MV-4-11 (cell line): ENCODE measurements at places on chromosomes 1 and 21.

DNA sequence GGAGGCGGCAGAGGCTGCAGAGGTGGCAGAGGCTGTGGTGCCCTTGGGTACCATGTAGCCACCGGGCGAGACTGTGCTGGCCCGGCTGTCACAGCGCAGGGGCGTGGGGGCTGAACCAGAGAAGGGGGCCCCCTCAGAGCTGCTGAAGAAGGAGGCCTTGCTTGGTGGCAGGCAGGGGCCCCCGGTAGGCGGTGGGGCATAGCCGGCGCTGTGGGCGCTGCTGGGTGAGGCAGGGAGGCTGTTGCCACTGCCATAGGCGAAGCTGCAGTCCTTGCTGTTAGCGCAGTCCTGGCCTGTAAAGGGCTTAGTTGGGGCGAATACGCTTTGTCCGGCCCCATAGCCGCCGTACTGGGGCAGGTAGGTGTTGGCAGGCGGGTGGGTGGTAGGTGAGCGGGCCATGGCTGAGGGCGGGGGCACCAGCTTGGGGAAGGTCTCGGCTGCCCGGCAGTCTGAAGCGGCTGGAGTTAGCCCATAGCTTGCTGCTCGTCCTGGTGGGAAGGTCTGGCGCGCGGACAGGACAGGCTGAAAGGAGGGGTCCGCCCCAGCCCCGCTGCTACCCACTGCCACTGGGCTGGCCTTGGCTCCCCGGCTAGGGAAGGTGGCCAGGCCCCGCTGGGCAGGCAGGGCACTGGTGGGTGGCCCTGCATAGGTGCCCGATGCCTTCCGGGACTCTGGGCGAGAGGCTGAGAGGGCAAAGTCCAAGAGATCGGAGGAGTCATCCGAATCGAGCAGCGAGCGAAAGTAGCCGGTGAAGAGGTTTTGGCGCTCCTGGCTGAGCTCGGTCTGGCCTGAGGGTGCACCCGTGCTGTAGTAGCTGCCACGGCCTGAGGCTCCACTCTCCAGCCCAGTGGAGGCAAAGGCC is 54.9 kb downstream of the AHDC1 start:
- no peak for DNase-seq

- no peak for DNase-seq
Measured at GRCh38 chr21:36985751-36986594, 19.5 kb upstream of the HLCS start.

DNA sequence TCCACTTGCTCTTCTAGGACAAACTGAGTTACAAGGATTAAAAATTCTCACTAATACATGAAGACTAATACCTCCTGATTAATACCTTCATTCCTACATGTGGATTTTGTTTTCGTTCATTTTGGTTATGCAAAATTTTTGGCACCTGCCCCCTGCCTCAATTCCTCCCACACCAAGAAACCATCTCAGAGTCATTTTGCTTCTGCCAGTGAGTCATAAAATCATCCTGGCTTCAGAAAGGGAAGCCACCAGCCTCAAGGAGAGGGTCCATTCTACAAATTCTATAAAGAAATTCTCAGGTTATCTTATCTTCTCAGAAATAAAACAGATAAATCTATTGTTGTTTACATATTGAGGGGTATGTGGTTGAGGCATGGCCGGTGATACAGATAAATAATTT is 103.2 kb upstream of the COA6 start:
- no peak for DNase-seq

DNA sequence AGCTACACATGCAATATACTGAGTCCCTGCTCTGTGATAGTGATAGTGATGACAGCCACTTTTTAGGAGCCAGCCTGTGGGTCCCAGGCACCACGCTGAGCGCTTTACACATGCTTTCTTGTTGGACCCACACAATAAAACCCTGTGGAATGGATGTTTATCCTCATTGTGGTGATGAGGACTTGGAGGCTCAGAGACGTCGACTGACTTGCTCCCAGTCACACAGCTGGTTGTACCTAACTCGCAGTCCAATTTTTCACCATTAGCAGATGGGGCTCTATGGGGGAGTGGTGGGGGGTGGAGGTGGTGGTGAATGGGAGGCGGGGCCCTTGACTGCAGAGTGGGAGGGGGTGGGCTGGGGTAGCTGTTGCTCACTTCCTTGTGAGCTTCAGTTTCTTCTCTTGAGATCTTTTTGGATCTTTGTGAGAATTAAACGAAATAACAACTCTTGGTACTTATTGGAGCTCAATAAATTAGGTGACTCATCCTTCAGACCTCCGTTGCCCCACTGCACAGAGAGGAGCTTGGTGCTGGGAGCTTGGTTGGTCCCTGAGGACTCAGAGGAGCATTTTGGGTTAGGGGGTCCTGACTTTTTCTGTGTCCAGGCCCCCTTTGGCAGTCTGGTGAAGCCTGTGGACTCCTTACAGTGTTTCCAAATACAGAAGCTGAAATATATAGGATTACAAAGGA is 61.8 kb upstream of the CD1D start:
- DNase-seq, result no peak

- DNase-seq, result no peak
Measured at GRCh38 chr1:10973552-10973951, 38.9 kb upstream of the TARDBP start.

- no peak for DNase-seq
Measured at GRCh38 chr1:2248127-2248826, 20.2 kb downstream of the SKI start.

DNA sequence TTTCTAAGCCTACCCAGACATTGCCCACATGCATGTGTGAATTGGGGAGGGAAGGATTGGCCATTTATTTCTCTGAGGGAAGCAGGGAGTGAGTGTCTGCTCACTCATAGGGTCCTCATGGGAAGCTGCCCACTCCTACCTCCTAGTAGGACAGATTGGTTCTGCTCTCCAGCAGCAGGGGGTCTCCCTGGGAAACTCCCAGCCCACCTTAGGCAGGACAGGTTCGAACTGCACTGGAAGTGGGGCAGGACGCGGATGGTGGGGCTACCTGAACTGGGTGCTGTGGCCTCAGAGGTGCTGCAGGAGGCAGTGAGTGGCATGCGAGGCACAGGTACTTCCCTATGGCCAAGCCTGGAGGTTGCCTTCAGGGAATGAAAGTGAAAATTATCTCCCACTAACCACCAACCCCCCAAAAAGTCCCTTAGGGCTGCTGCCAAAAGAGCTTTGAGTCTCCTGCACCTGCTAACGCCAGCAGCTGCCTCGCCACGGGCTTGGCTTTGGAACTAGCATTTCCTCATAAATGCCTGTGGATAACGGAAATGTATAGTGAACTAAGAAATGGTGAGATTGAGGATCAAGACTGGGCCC is 157.0 kb upstream of the COA6 start:
- no peak for DNase-seq

- no peak for DNase-seq
Measured at GRCh38 chr1:119359730-119360129, 8.9 kb upstream of the HAO2 start.

- DNase-seq, result peak; percentile 1
Measured at GRCh38 chr21:25360593-25360992, 246.7 kb downstream of the MRPL39 start.

DNA sequence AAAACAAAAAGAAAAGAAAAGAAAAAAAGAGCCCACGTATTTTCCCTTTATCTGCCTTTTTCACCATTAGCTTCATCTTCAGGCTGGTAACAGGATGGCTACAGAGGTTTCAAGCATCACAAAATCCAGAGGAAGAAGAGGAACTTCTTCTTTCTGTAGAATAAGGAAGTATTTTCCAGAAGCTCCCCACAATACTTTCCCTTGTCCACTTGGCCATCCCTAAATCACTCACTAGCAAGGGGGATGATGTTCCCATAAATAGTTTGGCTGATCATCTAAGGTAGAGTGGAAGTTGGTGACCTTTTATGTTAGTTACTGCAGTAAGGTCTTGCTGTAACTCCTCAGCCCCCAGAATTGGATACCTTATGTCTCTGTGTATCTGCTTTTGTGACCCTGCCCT is 45.1 kb upstream of the RNF11 start:
- DNase-seq, result peak; percentile 68

DNA sequence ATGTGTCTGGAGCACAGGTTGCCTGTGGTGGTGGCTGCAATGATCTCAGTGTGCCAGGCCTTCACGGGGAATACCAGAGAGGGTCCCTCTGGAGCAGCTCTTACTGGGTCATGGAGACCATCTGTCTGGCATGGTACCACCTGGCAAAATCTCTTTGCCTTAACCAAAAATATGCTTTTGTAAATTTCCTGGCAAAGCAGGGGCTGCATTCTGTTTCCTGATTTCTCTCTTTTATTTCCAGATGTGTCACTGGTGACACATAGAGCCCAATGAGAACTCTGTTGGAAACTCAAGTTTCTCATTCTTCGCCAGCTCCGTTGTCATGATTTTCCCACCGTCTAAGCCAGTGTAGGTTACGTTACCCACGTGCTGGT is 136.5 kb downstream of the FGGY start:
- no peak for DNase-seq

- DNase-seq, result no peak
Measured at GRCh38 chr21:34906401-34906800, 142.7 kb downstream of the RUNX1 start.

DNA sequence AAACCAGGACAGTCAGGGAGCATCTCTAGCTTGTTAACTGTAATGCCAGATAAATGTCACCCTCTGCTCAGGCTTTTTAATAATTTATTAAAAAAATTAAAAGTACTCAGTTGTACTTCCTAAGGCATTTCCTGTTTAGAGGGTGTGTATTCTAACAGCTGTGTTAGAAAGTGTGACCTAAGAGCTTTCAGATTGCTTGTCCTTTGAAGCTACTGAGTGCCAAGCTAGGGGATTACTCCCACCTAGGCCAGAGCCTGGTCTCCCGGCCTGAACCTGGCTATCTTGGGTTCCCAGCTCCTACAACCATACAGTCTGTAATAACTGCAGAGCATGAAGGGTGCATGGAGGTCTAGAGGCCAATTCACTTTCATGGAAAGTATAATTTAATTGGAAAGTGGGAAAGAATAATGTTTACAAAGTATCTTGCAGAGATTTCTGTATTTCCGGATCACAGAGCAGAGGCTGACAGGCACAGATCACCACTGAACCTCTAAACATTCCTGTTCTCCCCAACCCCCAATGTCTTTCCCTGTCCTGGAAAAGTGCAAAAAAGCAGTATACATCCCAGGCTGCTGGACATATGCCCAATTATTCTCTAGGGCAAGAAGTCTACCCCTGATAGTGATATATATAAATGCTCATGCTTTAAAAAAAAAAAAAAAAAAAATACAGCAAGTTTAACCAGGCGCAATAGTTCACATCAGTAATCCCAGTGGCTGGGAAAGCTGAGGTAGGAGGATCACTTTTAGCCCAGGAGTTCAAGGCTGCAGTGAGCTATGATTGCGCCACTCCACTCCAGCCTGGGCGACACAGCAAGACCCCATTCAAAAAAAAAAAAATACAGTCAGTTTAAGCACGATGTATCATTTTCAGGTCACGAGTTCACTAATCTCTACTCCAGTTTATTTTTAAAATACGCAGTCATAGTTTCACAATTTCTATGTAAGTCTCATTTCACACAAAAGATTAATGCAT is 36.7 kb upstream of the RAP1A start:
- no peak for DNase-seq

- peak; percentile 21 for DNase-seq
Measured at GRCh38 chr1:22641906-22642636, 1.4 kb upstream of the C1QC start.

- no peak for DNase-seq
Measured at GRCh38 chr1:205907794-205908193, 35.5 kb downstream of the SLC26A9 start.

DNA sequence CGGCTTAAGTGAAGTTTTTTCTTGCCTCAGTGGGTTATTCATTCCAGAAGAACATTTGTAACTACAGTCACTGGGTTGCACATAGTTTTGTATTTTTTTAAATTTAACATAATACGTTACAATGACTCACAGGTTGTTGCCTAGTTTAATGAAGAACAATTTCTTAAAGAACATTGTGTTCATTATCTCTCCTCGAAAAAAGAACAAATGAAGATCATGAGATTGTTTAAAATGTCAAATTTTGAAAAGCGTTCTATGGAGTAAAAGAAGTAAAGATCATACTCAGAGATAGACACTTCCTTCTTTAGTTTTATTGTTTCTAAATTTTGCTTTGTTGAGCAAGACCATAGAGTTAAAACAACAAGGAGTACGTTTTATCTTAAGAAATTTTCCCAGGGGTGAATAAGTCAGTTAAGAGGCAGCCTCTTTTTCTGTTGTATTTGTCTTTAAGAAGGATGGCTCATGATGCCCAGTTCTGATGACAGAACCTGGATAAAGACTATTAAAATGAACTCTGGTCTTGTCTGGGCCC is 10.5 kb upstream of the SLAMF1 start:
- peak; percentile 73 for DNase-seq

DNA sequence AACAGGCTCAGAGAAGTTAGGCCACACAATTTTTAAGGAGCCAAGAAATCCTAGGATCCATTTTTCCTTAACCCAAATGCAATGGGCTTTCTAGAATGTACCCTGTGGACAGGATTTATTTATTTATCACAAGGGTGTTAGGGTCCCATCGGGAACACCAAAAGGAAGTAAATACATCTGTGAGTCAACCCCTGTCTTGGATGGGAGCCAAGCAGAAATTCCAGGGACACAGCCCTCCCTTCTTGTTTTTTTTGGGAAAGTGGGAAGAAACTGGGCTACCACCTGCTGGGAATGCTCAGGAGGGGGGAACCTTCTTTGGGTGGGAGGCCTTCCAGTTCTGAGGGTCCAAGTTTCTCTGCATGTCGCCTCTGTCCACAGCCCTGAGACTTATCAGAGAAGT is 1.3 kb downstream of the CRNN start:
- DNase-seq, result no peak

DNA sequence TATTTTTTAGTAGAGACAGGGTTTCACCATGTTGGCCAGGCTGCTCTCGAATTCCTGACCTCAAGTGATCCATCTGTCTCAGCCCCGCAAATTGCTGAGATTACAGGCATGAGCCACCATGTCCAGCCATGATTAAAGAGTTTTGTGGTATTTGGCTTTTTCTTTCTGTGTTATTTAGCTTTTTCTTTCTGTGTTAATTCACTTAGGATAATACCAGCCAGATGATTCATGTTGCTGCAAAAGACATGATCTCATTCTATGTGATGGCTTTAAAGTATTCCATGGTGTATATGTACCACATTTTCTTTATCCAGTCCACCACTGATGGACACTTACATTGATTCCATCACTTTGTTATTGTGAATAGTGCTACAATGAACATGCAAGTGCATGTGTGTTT is 1135.2 kb downstream of the AMY1C start:
- no peak for DNase-seq

DNA sequence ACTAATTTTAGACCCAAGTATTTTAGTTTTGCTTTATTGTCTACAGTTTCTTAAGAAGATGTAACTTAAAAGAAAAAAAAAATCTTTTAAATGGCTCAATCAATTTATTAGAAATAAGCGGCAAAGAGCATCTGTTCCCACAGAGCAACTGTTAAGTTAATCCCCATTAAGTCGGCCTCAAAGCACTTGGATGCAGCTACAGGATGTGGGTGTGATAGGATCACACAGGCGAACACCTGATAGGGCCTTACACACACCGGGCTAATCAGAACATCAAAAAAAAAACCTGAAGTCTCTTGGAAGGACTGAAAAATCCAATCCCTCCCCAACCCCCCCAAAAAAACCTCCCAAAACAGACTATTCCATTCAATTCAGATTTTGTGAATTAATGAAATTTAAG is 23.0 kb downstream of the APP start:
- no peak for DNase-seq

GRCh38 chr1:73886716-73887115 is 311.3 kb downstream of the LRRIQ3 start:
- DNase-seq, result no peak

GRCh38 chr1:55164906-55165305 is 50.3 kb downstream of the USP24 start:
- DNase-seq, result no peak

- no peak for DNase-seq
Measured at GRCh38 chr21:43294194-43294902, 125.5 kb downstream of the CRYAA start.
